ENCODE measurements at places on chromosomes 4 and X. TPM values are rescaled to one million over a fixed set of nuclear protein-coding genes. Genes with fewer than 3 reads are reported as not detected.

Gene PCYT1B
- total RNA-seq: not detected

GRCh38 chrX:65781845-65782244 is 114.4 kb downstream of the MSN start:
- no peak overlapping the region for H3K4me3 ChIP-seq
- no peaks in the 10 kb centered on the region for H3K36me3 ChIP-seq
- H3K27ac ChIP-seq: no peak overlapping the region
- no peaks in the 10 kb centered on the region for H3K27me3 ChIP-seq

Gene BMP3
- total RNA-seq: not detected

Gene MSN
- 267 TPM for total RNA-seq

- no peak overlapping the region for H3K27ac ChIP-seq
- no peak for DNase-seq
- H3K36me3 ChIP-seq: no peaks in the 10 kb centered on the region
- no peak overlapping the region for H3K4me3 ChIP-seq
These were observed 18.9 kb downstream of the CNGA2 start for GRCh38 chrX:151753313-151754046.

Gene CCDC110
- 1.0 TPM for total RNA-seq

- peaks cover 18% of the 10 kb centered on the region for H3K4me1 ChIP-seq
- no peak for DNase-seq
- no peaks in the 10 kb centered on the region for H3K27me3 ChIP-seq
These were observed 200.4 kb downstream of the CAMK2D start for GRCh38 chr4:113561092-113561491.

Gene RBM3
- total RNA-seq: 374 TPM

- no peaks in the 10 kb centered on the region for H3K36me3 ChIP-seq
- no peaks in the 10 kb centered on the region for H3K27me3 ChIP-seq
- no peak overlapping the region for H3K27ac ChIP-seq
- no peaks in the 10 kb centered on the region for H3K4me1 ChIP-seq
- H3K4me3 ChIP-seq: no peak overlapping the region
These were observed 467.0 kb downstream of the STIM2 start for GRCh38 chr4:27327421-27328181.

Gene MOB1B
- total RNA-seq: 15.9 TPM

- H3K27ac ChIP-seq: no peak overlapping the region
- no peaks in the 10 kb centered on the region for H3K27me3 ChIP-seq
- no peaks in the 10 kb centered on the region for H3K36me3 ChIP-seq
- H3K4me3 ChIP-seq: no peak overlapping the region
- no peak for DNase-seq
These were observed 387.9 kb upstream of the TENM3 start for GRCh38 chr4:181855307-181855706.

DNA sequence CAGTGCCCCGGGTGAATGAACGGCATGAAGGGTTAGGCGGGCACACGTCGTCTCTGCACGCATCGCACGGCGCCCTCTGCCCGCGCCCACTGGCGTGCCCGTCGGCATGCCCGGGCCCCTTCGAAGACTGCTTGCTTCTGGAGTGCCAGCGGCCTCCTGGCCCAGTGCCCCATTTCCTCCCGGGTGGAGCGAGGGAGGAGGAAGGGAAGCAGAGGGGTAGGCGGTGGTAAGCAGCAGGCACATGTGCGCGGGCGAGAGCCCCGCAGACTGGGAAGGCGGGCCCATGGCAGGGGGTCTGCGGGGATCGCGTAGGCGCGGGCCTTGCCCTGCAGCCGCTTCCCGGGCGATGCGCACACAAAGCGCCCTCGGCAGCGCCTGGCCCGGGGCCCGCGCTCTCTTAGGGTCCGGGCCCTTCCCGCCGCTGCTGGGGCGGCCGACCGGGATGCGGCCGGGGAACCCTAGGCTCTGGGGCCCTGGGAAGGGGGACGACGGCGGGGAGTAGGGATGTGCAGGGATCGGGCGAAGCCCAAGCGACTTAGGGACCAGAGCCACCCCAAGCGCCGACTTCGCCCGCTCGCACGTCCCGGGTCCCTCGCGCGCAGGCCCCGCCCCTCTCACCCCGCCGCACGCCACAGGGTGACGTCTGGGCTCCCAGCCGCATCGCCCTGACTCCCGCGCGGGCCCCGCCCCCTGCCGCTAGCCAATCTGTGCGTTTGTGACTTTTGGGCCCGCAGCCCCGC is 866 bp upstream of the EMD start:
- H3K27ac ChIP-seq: peak overlapping the region; percentile 98
- no peaks in the 10 kb centered on the region for H3K27me3 ChIP-seq
- peaks cover 16% of the 10 kb centered on the region for H3K4me1 ChIP-seq

Gene FAM47E
- 0.29 TPM for total RNA-seq

GRCh38 chr4:25180524-25181131 is 20.4 kb upstream of the SEPSECS start:
- peaks cover 4% of the 10 kb centered on the region for H3K4me1 ChIP-seq
- DNase-seq: no peak
- H3K27me3 ChIP-seq: no peaks in the 10 kb centered on the region
- H3K4me3 ChIP-seq: no peak overlapping the region

DNA sequence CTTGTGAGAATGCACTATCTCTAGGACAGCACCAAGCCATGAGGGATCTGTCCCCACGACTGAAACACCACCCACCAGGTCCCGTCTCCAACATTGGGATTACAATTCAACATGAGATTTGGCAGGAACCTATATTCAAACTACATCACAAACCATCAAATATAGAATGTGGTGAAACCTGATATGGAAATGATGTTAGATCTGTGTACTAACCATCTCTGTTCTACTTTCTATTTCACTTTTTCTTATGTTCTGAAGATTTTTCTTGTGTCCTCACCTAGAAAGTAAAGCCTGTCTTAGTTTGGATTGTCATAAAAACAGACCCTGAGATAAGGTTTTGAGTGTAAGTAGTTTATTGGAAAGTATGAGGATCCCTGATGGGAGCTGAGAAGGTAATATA is 37.8 kb upstream of the TACR3 start:
- no peaks in the 10 kb centered on the region for H3K4me1 ChIP-seq
- DNase-seq: no peak
- H3K4me3 ChIP-seq: no peak overlapping the region
- H3K27ac ChIP-seq: no peak overlapping the region
- no peaks in the 10 kb centered on the region for H3K36me3 ChIP-seq

- no peaks in the 10 kb centered on the region for H3K4me1 ChIP-seq
- DNase-seq: no peak
- no peak overlapping the region for H3K27ac ChIP-seq
- no peaks in the 10 kb centered on the region for H3K36me3 ChIP-seq
These were observed 77.6 kb upstream of the ETNPPL start for GRCh38 chr4:108840426-108840975.

DNA sequence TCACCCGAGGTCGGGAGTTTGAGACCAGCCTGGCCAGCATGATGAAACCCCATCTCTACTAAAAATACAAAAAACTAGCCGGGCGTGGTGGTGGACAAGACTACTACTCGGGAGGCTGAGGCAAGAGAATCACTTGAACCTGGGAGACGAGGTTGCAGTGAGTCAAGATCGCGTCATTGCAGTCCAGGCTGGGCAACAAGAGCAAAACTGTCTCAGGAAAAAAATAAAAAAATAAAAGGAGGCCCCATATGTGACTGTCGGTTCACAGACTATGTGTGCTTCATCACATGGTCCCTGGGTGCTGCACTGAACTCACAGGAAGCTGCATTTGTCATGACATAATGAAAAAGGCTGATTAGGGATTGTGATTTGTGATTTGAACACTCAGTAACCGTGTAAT is 6.4 kb downstream of the TRIML1 start:
- H3K27me3 ChIP-seq: no peaks in the 10 kb centered on the region
- no peaks in the 10 kb centered on the region for H3K36me3 ChIP-seq
- no peak overlapping the region for H3K27ac ChIP-seq
- no peak for DNase-seq
- H3K4me3 ChIP-seq: no peak overlapping the region

Gene NMU
- total RNA-seq: not detected

Gene AMMECR1
- total RNA-seq: 16.7 TPM

DNA sequence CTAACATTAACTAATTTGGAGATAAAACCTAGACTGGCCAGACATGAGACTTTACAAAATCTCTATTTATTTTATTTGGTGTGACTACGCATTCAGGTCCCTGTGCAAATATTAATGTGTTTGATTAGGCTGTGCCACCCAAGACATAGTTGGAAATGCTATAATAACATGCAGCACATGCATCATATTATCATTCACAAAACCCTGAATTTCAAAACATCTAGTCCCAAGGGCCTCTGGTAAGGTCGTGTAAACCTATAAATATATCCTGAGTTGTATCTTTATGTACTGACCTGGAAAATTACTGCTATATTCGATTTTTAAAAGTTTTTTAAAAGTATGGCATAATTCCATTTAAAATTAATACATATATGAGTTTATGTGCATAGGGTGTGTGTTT is 47.1 kb upstream of the FAT4 start:
- no peaks in the 10 kb centered on the region for H3K36me3 ChIP-seq
- no peak overlapping the region for H3K4me3 ChIP-seq
- H3K27me3 ChIP-seq: no peaks in the 10 kb centered on the region
- H3K27ac ChIP-seq: no peak overlapping the region
- H3K4me1 ChIP-seq: no peaks in the 10 kb centered on the region
- DNase-seq: no peak

DNA sequence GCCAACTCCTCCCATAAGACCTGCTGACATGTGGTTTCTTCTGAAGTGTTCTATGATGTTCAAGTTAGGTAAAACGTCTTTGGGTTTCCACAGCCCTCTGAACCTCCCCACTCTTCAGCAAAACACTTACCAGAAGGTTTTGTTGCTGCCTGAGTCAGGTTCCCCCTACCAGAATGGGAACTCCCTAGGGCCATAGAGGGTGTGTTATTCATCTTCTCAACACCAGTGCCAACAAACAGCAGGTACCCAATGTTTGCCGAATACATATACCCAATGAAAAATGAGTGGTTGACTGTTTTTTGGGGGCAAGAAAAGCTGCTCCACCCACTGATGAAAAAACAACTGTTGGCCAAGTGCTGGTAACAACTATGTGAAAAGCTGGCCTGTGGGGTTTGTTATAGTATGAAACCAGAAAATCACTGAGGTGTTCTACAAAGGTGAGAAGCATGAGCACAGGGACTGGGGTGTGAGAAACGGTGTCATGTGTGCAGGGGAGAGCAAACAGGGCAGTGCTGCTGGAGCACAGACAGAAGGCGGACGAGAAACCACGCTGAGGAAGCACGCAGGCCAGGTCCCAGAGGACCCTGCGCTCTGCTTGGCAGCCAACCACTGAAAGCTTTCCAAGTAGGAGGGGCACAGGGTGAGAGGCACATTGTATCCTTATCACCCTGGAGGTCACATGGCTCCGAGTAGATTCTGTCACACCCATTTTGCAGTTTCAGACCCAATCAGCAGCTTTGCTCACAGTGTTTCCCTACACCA is 28.8 kb downstream of the ATP8A1 start:
- DNase-seq: peak; percentile 10
- H3K27me3 ChIP-seq: no peaks in the 10 kb centered on the region
- H3K4me3 ChIP-seq: peak overlapping the region; percentile 31
- H3K27ac ChIP-seq: peak overlapping the region; percentile 70

- no peaks in the 10 kb centered on the region for H3K4me1 ChIP-seq
- DNase-seq: no peak
- H3K27ac ChIP-seq: no peak overlapping the region
- no peaks in the 10 kb centered on the region for H3K27me3 ChIP-seq
- H3K36me3 ChIP-seq: no peaks in the 10 kb centered on the region
These were observed 51.3 kb upstream of the NFKB1 start for GRCh38 chr4:102449751-102450352.

Data from naive thymus-derived CD4-positive, alpha-beta T cell (primary cell).